HL-60 (cell line): ENCODE measurements at places on chromosomes 16 and 17.

GRCh38 chr17:69143151-69143550, 1.5 kb upstream of the ABCA6 start:
- no peak for DNase-seq

- no peak for DNase-seq
Measured at GRCh38 chr17:12107905-12108304, 87.2 kb downstream of the MAP2K4 start.

GRCh38 chr17:34398990-34399389, 36.0 kb upstream of the CCL1 start:
- peak; percentile 14 for DNase-seq

DNA sequence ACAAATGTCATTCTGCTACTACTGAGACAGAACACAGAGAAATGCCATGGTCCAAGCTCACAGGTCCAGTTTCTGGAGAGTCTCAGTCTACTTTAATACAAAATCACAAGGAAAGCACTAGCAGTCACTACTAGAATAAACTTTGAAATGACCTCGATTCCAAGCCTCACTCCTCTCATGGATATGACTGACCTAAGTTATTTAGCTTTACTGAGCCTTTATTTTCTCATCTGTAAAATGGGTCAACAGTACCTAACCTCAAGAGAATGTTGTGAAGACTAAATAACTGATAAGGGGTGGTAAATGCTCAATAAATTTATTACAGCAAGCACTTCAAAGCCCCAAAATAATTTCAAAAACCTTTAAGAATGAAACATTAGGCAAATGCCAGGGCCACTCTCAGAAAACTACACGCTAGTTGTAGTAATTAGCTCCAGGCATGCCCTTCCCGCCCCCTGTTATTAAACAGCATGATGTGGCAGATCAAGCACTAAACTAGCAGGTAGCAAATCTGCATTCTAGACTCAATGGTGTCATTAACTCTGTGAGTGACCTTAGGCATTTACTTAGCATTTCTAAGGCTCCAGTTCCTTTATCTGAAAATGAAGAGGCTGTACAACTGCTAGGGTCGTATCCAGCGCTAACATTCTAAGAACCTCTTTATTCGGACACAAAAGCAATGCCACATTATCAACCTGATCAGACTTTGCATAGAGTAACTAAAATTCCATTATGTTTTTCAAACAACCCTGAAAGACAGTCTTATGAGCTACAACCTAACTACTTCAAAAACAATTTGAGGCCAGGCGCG, 8.4 kb downstream of the GSPT1 start:
- no peak for DNase-seq

- peak; percentile 55 for DNase-seq
Measured at GRCh38 chr16:53131363-53132071, 76.7 kb downstream of the CHD9 start.

- DNase-seq = no peak
Measured at GRCh38 chr17:55407641-55408566, 13.7 kb downstream of the MMD start.

- peak; percentile 47 for DNase-seq
Measured at GRCh38 chr17:4130715-4131114, 12.1 kb downstream of the ZZEF1 start.

- no peak for DNase-seq
Measured at GRCh38 chr16:3304370-3304769, 860 bp downstream of the TIGD7 start.

GRCh38 chr16:27289669-27290068, 21.1 kb upstream of the NSMCE1 start:
- DNase-seq = no peak

DNA sequence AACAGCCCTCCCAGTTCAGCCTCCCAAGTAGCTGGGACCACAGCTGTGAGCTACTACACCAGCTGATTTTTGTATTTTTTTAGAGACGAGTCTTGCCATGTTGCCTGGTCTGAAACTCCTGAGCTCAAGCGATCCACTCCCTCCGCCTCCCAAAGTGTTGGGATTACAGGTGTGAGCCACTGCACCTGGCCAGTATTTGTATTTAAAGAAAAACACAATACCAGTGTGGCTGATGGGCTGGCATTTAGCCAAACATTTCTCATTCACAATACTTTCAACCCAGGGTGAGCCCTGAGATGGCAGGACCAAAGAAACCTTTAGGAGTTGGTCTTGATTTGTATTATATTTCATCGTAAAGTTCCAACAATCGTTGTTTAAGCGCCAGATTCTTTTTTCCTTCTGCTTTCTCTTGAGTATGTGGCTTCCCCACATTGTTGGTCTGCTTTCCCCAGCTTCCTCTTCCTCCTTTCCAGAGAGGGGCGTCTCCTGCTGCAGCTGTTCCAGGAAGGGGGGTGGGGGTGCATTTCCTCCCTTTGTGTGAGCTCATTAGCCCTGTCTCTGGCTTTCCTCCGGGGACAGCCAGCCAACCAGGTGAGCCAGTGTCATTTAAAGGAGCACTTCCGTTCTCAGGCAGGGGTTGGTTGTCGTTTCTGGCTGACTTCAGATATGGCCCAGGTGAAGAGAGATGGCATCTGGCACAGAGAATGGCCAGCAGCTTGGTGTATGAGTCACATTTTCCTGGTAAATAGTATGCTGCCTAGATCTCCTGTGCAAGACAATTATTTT, 79.9 kb downstream of the GPRC5B start:
- peak; percentile 53 for DNase-seq

GRCh38 chr17:16349431-16349830, 3.8 kb downstream of the CENPV start:
- no peak for DNase-seq
